H4 (cell line): ENCODE measurements at places on chromosomes 7 and 10.

GRCh38 chr7:2526659-2527504 lies 7.3 kb downstream of the LFNG start:
- no peak for DNase-seq

DNA sequence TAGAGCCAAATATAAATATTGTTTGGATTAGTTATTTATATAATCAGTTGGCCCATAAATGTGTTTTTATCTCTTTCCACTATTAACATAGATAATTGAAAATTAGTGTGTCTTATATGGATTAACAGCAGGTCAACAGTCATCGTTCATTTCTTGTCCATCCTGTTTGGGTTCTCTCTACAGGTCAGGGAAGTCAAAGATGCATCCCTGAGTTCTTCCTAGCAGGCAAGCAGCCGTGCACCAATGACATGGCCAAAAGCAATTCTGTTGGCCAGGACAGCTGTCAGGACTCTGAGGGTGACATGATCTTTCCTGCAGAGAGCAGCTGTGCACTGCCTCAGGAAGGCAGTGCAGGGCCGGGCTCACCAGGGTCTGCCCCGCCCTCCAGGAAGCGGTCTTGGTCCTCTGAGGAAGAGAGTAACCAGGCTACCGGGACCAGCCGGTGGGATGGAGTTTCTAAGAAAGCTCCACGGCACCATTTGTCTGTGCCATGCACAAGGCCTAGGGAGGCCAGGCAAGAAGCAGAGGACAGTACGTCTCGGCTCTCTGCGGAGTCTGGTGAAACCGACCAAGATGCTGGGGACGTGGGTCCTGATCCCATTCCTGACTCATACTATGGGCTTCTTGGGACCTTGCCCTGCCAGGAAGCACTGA lies 15.9 kb downstream of the FBH1 start:
- DNase-seq: no peak

DNA sequence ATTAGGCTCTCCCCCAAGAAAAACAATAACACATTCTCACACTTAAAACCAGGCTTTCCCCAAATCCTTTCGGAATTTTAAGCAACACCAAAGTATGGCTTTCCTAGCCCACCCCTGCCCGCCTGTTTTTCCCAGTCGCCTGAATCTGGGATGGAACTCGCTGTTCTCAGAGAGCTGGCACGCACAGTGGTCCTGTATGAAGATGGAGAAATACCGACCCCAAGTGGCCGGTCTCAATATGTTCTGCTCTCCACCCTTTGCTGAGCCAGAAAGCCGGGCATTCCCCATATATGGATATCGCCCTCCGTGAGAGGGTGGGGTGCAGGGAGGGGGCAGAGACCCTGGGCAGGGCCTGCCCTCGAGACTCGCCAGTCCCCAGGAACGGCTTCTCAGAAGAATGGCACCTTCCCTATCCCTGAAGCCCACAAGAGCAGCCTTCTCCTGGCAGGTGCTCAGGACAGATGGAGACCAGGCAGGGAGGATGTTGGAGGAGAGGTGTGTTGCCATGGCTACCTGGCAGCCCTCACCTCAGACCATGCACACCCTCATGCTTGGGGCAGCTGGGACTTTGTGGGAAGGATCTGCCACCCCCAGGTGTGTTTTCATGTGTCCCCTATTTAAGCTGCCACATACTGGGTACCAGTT lies 3.4 kb downstream of the TACR2 start:
- peak; percentile 70 for DNase-seq

DNA sequence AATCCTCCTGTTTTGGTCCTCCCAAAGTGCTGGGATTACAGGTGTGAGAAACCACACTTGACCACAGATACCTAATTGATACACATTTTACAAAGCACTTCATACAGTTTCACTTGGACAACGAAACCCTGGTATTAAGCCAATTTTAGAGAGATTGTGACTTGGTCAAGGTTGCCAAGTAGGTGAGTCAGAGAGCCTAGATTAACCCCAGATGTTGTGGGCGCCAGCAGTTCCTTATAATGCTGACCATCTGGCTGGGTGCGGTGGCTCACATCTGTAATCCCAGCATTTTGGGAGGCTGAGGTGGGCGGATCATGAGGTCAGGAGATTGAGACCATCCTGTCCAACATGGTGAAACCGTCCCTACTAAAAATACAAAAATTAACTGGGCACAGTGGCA lies 4.9 kb upstream of the PHKG1 start:
- peak; percentile 87 for DNase-seq

GRCh38 chr7:73699370-73700068 lies 16.1 kb downstream of the BUD23 start:
- no peak for DNase-seq

DNA sequence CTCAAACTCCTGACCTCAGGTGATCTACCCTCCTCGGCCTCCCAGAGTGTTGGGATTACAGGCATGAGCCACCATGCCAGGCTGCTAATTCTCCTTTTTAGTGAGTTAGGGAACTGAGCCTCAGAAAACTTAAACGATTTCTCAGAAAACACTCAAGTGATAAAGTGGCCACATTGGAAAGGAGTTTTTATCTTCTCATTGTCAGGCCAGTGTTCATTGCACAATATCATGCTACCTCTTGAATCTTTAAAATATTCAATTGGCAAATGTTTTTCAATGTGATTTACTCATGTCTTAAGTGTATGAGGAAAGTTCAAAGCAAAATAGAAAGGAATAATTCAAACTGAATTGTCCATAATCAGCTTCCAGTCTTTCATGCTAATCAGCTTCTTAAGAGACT lies 80.7 kb downstream of the ITGB8 start:
- no peak for DNase-seq

- DNase-seq: no peak
These were observed 65.8 kb downstream of the INHBA start for GRCh38 chr7:41637049-41637448.

DNA sequence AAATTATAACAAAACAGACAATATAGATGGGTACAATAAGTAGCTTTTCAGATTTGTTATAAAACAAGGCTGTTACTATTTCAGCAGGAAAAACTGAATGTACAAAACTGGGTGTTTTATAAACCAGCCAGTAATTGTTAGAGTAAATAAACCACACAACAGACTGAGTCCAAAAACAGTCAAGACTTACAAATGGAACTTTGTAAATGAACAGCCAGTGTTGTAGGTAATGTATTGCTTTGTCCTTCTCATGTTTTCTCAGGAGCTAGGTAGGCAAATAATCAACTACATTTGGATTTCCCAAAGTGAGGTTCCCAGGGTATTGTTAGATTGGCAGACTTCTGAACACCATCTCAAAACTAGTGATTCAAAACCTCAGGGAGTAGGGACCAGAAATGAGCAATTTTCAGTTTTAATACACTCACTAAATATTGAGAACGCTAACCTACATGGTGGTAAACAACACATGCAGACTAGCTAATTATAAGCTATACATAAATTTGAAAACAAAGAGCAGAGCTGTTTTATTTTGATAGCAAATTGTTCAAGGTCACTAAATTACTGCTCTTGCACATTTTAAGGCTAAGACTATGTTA lies 36.2 kb downstream of the HERPUD2 start:
- no peak for DNase-seq

DNA sequence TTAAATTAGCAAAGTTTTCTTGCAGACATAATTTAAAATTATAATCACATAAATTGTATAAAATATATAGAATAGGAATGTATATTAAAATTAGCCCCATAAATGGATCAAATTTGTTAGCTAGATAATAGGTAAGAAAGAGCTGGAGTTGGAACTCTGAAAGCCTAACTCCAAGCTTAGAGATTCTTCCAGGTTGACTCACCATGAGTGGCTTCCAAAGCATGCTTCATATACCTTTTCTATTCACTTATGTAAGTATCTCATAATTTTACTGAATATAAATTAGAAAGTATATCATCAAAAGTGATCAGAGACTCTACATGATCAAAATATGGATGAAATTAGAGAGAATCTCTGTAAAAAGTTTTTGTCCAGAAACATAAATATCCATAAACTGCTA lies 320.7 kb upstream of the MAGI2 start:
- DNase-seq: no peak

- no peak for DNase-seq
These were observed 3.4 kb downstream of the KCNIP2 start for GRCh38 chr10:101840102-101840684.

DNA sequence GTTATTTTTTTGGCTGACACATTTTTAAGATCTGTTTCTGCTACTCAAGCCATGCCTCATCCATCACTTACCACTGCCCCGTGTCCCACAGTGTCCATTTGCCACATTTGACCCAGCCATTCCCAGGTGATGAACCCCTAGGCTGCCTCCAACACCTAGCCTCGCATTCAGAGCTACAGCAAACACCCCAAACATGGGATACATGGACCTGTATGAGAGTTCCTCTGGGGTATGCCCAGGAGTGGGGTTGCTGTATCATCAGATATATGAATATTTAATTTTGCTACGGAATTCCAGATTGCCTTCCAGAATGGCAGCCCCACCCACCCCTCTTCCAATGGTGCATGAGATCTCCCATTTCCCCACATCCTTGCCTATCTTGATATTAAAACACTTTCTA lies 190.1 kb upstream of the RNF32 start:
- no peak for DNase-seq

GRCh38 chr10:28839600-28840007 lies 162.3 kb downstream of the BAMBI start:
- no peak for DNase-seq

DNA sequence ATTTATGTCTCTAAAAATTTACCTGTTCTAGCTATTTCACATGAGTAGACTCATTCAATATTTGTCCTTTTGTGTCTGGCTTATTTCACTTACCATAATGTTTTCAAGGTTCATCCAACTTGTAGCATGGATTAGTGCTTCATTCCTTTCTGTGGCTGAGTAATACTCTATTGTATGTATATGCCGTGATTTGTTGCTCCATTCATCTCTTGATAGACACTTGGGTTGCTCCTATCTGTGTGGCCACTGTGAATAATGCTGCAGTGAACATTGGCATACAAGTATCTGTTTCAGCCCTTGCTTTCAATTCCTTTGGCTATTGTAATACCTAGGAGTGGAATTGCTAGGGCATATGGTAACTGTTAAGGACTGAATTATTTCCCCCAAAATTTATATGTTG lies 86.9 kb downstream of the VWC2 start:
- DNase-seq: no peak

GRCh38 chr10:102630663-102631062 lies 13.6 kb upstream of the TRIM8 start:
- DNase-seq: no peak

DNA sequence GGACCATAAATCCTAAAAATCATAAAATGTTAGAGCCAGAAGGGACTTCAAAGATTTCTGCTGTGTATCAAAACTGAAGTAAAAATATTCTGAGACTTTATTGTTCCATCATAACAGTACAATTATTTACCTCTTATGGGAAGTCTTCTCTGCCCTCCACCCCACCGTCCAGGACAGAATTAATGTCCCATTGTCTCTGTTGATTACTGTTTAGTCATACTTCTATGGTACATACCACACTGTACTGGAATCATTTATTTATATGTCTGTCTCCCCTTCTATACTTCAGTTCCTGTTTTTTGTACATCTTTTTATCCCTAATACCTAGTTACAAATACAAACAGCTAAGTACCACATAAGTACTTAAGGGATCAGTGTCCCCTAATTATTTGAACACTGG lies 91.4 kb upstream of the CAPZA2 start:
- DNase-seq: no peak

GRCh38 chr7:127536741-127537140 lies 48.7 kb downstream of the GCC1 start:
- no peak for DNase-seq

GRCh38 chr7:109476409-109476808 lies 906.7 kb downstream of the DNAJB9 start:
- DNase-seq: no peak

DNA sequence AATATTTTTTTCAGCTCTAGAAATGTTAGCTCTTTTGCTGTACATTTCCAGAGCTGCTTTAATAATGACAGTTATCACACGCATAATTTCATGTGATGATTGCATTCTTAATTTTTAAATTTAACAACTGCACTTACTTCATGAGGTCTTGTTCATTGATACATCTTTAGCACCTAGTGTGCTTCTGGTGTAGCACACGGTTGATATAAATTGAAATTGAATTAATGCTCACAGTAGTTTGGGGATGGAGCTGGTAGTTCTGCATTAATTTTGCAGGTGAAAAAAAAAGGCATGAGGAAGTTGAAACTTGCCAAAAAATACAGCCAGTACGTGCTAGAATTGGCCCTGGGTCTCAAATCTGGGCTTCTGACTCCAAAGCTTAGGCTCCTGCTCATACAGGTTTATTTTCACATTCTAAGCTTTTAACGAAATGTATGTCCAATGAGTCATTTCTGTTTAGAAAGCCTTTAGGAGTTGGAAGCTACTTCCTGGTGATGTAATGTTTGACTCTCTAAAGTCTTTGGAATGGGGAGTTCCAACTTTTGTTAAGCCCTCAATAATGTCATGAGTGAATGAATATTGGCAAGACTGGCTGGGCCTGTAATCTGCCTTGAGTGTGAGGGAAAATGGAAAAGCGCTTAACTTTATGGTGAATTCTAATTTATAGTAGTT lies 62.5 kb downstream of the DAGLB start:
- peak; percentile 99 for DNase-seq

GRCh38 chr7:142089035-142089434 lies 22.5 kb upstream of the MGAM2 start:
- DNase-seq: no peak

GRCh38 chr10:17617031-17617911 lies at the start of gene HACD1:
Gene HACD1, minus strand, starts transcription at chr10:17617374. Its CDS starts 35 bp downstream, at chr10:17617339.
- peak; percentile 48 for DNase-seq

DNA sequence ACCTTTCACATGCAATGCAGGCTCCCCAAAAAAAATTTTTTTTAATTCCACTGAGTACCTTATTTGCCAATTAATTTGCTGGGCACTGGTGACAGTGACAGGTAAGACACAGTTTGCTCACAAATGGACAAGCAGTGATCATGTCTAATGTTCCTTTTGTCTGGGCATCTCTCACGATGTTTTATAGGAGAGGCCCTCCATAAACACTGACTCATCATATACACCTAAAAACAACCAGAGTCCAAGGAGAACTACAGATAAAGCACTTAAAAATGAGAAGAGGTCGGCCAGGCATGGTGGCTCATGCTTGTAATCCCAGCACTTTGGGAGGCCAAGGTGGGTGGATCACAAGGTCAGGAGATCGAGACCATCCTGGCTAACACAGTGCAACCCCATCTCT lies 105.1 kb downstream of the ATE1 start:
- no peak for DNase-seq

GRCh38 chr10:87862679-87863052 lies 667 bp downstream of the KLLN start:
- DNase-seq: no peak

- no peak for DNase-seq
These were observed 25.9 kb upstream of the RBM20 start for GRCh38 chr10:110618230-110618610.

- no peak for DNase-seq
These were observed 119.6 kb downstream of the SORBS1 start for GRCh38 chr10:95441547-95441923.

GRCh38 chr10:8053446-8054243 lies 843 bp upstream of the GATA3 start:
- DNase-seq: peak; percentile 62

DNA sequence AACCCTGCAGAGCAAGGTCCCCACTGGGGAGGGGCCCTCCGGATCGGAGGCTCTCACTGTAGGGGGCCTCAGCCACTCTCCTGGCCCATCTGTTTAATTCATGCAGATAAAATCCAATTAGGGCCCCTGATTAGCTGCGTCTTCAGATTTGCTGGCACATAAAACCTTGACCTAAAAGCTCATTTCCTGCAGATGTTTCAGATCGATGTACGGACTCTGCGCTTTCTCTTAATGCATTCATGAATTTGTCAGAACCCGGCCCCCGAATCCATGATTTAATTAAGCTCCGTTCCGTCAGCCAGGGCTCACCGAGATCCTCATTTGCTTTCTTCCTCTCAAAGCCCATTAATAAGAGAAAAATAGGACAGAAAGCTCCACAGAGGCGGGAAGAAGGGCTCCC lies 40.0 kb upstream of the FOXL3 start:
- no peak for DNase-seq
